CD4-positive, CD25-positive, alpha-beta regulatory T cell (primary cell): ENCODE measurements at places on chromosomes 11 and 22. TPM values are rescaled to one million over a fixed set of nuclear protein-coding genes. Genes with fewer than 3 reads are reported as not detected.

The CABP2 gene
- not detected for total RNA-seq

The TSG101 gene
- total RNA-seq = 18.8 TPM

DNA sequence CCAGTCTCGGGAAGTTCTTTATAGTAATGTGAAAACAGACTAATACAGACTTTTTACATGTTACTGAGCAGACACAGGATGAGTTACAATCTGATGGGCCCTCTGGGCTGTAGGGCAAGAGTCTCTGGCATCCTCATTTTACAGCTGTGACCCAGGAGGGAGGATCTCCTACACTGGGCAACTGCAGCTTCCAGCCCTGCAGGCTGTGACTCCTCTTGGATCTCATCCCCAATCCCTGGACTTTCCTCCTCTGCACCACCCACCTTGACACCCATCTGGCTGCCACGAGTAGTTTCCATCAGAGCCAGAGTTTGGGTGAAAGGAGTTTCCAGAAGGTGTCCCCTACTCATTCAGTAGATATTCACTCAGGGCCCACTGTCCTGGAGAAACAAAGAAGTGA is 48.9 kb upstream of the MYEOV start:
- DNase-seq = no peak

The OR5I1 gene
- not detected for total RNA-seq

DNA sequence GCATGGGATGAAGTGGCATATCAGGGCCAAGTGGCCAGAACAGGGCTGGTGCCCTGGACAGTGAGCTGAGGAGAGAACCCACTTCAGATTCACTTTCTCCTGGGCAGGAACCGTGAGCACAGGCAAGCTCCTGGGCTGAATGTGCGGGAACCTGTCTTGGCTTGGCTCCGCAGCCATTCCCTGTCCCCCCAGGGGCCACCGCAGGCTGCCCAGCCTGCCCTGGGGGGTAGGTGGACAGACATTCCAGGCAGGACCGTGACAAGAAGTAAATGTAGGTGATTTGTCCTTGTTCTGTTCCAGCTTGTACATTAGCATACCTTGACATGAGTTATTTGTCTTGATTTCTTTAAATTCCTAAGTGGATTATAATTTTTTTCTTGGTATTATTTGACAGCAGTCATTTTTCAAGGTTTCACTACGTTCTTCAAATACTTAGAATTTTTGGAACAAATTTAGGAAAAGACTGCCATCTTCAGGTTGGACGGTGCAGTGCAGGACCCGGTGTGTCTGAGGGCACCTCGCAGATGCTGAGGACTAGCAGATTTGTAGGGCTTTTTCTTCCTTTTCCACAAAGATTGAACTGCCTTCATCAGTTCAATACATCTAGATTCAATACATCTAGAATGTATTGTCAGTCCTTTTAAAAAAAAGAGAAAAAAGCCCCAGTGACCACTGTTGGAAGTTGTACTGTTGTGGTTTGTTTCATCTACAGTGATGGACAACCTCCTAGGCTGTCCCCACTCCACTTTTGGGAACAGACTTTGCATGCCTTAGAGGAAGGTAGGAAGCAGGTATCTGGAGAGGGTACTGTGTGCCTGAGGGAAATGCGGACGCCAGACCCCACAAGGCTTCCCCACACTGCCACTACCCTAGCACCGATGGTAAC is 115.1 kb upstream of the RASSF10 start:
- DNase-seq = peak; percentile 40

The AMPD3 gene
- 19.7 TPM for total RNA-seq

The P4HA3 gene
- total RNA-seq = not detected

The OR52H1 gene
- 0.37 TPM for total RNA-seq

The VSTM5 gene
- not detected for total RNA-seq

DNA sequence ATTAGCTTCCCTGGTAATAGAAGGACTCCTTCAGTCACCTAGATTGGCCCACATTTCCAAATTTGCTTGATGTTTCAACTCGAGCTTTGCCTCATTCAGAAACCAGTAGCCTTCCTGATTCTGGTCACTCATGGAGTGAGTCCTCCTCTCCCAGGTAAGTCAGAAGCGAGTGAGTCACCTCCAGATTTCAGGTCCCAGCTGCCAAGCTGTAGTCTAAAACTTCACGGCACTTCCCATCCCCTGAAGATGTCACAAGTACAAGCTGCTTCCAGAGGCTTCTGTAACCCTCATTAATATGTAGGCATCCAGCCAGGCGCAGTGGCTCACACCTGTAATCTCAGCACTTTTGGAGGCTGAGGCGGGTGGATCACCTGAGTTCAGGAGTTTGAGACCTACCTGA is 23.5 kb downstream of the ARHGAP8 start:
- DNase-seq = no peak

GRCh38 chr11:87473174-87473573 is 435.4 kb downstream of the TMEM135 start:
- DNase-seq = no peak

DNA sequence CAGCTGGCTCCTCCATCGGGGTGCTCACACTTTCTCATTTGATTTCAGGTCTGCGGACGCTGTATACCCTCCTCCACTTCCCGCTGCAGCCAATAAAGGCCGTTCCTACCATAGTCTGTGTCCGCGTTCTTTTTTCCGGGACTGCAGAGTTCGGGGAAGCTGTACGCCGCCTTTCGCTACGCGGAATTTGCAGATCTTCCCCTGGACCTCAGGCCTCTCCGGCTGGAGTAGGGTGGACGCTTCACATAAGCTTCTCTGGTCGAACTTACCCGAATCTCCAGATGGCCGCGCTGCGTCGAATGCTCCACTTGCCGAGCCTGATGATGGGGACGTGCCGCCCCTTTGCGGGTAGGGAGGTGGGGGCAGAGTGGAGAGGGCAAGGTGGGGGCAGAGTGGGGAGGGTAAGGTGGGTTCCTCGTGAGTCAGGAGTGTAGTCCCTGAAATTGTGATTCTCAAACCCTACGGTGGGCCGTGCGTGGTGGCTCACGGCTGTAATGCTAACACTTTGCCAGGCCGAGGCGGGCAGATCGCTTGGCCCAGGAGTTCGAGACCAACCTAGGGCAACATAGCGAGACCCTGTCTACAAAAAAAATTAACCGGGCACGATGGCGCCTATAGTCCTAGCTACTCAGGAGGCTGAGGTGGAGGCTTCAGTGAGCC is 617 bp downstream of the CSKMT start:
- peak; percentile 60 for DNase-seq

The RAG1 gene
- 0.05 TPM for total RNA-seq

DNA sequence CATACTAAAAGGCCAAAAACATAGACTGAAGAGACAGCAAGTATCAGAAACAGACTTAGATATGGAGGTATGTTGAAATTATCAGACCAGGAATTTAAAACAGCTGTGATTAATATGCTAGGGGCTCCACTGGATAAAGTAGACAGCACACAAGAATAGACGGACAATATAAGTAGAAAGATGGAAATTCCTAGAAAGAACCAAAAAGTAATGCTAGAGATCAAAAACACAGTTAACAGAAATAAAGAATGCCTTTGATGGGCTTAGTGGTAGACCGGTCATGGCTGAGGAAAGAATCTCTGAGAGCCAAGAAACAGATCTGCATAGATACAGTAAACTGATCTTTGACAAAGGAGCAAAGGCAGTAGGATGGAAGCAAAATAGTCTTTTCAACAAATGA is 250.2 kb downstream of the SWAP70 start:
- no peak for DNase-seq
